T-helper 22 cell (primary cell): ENCODE measurements at places on chromosomes 7 and 10.

DNA sequence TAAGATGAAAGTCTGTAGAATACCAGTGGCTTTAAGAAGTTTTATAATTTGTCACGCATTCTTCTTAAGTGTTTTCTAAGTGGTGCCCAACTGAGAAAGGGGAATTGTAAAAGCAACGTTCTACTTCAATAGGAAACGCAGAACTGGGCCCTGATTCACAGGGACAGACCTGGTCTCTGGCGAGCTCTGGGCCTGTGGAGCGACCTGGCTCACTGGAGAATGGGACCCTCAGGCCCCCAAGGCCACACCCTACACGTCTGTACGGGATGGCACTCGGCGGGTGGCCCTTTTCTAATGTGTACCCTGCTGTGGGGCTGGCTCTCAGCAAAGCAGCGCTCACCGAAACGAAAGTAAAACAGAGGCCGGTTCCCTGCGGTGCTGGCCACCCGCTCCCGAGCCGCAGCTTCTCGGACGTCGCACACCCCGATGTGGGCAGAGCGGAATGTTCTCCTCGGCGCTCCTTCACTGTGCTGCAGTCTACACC, 205.0 kb downstream of the DIP2C start:
- DNase-seq = no peak

GRCh38 chr10:95445223-95445836, 115.8 kb downstream of the SORBS1 start:
- DNase-seq = no peak

- no peak for DNase-seq
These were observed 60.2 kb downstream of the TASOR2 start for GRCh38 chr10:5744849-5745248.

DNA sequence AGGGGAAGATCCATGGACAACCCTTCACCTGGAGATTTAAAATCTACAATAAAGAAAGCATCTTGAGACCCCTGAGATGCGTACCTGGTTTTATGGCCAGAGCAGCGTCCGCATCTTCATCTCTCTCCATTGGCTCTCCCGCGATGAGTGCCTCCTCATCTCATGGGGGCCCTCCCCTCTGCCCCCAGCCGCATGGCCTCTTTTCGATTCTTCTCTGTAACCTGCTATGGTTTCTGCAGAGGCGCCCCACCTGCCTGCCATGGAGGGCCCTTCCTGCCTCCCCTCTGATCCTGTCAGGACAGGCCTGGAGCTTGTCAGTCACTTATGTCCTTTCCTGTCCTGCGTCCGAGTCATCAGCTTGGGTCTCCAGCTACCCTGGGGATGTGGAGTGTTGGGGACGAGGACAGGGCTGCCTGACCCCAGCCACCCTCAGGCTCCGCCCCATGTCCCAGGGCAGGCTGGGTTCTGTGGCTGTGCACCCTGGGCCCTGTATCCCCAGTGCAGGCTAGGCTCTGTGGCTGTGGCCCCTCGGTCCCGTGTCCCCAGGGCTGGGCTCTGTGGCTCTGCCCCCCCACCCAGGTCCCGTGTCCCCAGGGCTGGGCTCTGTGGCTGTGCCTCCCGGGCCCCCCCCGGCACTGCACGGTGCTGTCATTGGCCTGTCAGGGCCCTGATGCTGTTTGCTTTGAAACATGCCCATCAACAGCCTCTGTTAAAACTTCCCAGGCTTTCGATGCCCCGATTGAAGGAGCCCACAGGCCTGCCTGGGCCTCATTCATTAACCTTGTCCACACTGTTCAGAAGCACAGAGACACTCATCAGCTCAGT, 99.8 kb downstream of the WDR37 start:
- no peak for DNase-seq

DNA sequence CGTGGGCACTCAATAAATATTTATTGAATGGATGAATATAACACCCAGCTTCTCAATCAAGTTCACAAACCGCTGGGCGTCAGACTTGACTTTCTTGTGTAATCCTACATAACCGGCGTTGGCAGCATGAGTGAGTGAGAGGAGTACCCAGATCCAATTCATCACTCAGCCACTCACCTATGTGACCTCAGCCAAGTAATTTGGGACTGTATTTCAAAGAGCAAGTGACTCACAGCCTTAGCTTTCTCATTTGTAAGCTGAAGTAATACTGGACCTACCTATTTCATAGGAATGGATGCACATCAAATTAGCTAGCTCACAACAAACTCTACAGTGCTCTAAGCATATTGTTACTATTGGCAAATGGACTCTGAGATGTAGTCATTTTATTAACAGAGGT, 53.8 kb upstream of the FAM204A start:
- no peak for DNase-seq

GRCh38 chr10:66329147-66329546, 596.7 kb upstream of the LRRTM3 start:
- no peak for DNase-seq

DNA sequence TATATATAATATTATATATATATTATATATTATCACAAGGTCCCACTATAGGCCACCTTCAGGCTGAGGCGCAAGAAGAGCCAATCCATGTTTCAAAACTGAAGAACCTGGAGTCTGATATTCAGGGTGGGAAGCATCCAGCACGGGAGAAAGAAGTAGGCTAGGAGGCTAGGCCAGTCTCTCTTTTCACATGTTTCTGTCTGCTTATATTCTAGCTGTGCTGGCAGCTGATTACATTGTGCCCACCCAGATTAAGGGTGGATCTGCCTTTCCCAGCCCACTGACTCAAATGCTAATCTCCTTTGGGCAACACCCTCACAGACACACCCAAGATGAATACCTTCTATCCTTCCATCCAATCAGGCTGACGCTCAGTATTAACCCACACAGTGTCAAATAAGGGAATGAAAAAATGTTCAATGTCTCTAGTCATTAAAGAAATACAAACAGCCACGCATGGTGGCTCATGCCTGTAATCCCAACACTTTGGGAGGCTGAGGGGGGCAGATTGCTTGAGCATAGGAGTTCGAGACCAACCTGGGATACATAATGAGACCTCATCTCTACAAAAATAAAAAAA, 135.4 kb upstream of the PCBD1 start:
- DNase-seq = no peak

DNA sequence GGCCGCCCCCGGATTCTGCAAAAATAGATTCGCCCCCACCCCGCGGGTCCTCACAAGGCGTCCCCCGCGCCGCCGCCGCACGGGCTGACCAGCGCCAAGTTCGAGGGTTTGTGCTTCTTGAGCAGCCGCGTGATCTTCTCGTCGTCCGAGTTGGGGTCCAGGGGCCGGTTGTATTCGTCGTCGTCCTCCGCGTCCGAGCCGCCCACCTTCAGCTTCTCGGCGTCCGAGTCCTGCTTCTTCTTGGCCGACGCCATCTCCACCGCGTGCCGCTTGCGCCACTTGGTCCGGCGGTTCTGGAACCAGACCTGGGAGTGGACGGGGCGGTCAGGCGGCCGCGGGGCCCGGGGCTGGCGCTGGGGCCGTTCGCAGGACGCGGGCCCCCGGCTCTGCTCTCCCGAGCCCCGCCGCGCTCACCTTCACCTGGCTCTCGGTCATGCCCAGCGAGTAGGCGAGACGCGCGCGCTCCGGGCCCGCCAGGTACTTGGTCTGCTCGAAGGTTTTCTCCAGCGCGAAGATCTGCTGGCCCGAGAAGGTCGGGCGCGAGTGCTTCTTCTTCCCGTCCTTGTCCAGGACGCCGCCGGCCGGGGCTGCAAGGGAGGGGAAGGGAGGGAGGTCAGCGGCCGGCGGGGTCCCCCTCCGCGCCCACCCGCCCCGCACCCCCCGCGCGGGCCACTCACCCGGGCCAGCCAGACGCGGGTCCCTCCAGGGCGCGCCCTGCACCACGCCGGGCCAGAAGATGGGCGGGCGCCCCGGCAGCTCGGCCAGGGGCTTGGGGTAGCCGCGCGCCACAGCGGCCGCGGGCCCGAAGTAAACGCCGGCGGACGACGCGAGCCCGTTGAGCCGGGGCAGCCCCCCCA, 853 bp downstream of the NKX6-2 start:
- DNase-seq = no peak

DNA sequence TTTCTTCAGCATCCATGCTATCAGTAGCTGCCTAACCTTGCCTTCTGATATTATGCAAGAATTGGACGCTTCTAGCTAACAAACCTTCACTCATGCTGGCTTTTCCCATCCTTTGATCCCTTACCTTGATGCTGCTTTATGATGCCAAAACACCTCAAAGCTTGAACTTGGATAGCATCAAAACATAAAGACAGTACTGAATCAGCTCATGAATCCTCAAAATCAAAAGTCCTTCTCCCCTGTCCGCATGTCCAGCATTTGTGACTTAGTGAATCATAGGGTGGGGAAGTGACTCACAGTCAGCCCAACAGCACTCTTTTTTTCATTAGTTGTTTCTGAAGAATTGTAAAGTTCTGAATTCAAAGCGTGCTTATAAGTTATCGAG, 89.5 kb upstream of the PIK3CG start:
- DNase-seq = no peak

GRCh38 chr10:32982293-32982709, 24.3 kb upstream of the ITGB1 start:
- no peak for DNase-seq

DNA sequence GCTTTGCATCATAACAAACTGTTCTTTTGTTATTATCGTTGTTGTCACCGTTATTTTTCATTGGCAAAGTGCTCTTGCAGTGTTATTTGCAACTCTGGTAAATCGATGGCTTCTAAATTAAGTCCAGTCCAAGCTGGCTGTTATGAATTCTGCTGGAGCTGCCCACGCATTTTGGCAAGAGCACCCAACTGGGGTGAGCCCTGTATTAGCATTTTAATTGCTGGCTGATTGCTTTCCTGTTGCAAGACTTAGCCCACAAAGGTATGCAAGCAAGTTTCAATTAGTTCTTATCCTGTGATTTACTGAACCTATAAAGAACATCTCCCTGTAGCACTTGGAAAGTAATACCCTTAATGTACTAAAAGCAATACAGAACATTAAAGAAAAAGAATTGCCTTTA, 226.8 kb downstream of the ACTR3B start:
- no peak for DNase-seq

DNA sequence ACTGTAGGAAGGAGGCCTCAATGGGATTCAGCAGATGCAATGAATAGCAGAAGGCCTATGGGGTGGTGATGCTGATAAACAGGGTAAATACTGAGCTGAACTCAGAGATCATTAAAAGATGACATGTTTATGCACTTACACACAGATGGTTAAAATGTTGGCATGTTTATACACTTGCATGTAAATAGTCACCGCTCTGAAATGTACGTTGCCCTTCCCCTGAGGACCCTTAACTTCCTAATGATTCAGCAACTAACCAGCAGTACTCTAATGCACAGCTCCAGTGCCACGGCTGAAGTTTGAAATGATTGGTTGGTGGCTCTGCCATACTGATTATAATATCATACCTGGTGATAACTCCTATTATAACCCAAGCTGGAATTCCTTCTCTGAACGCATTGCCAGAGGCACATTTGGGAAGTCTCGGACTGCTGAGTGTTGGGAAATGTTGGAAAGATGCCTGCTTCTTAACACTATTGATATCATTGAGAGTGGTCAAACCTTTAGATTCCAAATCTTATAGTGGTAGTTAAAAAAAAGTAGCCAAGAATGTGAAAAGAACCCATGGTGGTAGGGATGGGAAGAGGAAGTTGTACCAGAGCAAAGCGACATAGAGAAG, 3.7 kb upstream of the CAV1 start:
- no peak for DNase-seq

DNA sequence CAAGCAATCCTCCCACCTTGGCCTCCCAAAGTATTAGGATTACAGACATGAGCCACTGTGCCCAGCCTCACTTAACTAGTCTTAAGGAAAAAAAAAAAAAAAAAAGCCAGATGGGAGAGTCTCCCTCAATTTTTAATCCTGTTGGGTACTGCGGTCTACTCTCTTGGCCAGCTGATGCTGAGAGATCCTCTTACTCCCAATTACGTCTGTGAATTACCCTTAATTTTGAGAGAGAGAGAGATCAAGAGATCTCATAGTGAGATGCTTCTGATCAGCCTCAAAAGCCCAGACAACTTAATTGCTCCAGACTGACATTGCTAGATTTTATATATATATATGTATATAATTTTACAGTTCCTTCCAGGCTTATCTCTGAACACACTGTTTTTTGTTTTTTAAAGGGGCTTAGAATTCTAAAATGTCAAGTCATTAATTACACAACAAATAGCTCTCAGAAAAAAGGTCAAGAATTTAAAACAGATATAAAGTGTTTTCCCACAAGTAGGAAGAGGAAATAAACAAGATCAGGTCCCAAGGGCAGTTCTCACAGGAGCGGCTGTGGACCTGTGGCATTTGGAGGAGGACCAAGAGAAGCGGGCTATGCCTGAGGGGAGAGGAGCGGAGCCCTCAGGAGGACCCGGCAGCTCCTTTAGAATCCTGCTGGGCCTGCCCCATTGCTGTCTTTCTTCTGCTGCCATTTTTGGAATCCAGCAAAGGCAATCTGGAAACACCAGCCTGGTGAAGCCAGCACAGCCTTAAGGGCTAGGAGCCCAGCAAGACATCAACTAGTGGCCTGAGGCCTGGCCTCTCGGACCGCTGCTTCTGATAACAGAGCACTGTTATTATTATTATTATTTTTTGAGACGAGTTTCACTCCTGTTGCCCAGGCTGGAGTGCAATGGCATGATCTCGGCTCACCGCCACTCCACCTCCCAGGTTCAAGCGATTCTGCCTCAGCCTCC, 30.1 kb downstream of the DENND2A start:
- DNase-seq = no peak

- no peak for DNase-seq
These were observed 267.9 kb upstream of the SP8 start for GRCh38 chr7:21054427-21055112.

DNA sequence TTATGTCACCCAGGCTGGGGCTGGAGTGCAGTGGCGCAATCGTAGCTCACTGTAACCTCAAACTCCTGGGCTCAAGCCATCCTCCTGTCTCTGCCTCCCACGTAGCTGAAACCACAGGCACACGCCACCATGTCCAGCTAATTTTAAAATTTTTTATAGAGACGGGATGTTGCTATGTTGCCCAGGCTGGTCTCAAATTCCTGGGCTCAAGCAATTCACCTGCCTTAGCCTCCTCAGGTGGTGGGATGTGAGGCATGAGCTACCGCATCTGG, 123.2 kb upstream of the PARD3 start:
- no peak for DNase-seq

DNA sequence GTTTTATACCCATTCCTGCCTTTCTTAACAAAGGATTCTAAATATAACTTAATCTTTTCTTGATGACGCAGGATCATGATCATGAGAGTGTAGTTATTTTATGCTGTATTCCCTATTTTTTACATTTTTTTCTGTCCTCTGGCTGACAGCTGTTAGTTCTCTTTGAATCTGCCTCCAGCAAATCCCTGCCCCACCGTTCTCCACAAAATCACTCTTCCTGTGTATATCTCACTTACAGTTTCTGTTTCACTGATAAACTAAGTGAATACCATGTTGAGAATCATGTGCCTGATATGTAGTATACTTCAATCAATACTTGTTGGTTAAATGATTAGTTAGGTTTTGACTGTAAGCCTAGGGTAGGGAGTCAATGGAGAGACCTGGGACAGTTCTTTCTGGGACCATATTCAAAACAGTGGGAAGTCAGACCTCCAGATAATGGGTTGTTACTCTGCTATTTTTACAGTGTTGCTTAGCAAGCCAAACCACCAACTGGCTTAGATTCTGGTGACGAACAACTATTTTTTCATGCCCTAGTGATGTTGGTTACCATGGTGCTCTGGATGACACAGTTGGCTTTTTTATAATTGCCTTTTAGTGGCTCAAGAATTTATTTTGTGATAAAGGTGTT, 12.8 kb downstream of the CNNM1 start:
- no peak for DNase-seq

- DNase-seq = no peak
These were observed 92.4 kb downstream of the SEMA3A start for GRCh38 chr7:84102213-84102612.
